T-cell (primary cell): ENCODE measurements at places on chromosomes 2 and 18.

DNA sequence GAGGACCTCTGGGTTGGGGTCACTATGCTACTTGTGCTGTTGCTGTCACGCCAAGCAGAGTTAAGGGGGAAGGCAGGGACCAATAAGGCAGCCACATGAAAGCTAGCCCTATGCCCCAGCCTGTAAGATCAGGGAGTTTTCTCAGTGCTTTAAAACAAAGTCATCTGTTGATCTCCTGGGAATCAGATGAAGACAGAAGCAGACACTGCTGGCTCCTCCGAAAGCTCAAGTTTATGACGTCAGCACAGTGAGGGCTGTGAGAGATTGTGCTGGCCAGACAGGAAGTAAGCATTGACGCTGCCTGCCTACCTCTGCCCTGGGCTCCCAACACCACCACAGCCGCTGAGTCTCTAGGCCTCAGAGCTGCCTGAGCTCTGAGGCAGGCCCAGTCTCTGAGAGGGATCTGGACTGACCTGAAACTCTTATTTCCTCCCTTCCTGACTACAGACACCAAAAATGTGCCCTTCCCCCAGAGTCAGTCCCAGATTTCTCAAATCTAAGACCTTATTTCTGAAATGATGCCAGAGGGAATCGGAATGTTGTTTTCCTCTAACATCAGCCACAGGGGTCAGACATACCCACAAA is 118.1 kb upstream of the EPAS1 start:
- peak; percentile 64 for DNase-seq

DNA sequence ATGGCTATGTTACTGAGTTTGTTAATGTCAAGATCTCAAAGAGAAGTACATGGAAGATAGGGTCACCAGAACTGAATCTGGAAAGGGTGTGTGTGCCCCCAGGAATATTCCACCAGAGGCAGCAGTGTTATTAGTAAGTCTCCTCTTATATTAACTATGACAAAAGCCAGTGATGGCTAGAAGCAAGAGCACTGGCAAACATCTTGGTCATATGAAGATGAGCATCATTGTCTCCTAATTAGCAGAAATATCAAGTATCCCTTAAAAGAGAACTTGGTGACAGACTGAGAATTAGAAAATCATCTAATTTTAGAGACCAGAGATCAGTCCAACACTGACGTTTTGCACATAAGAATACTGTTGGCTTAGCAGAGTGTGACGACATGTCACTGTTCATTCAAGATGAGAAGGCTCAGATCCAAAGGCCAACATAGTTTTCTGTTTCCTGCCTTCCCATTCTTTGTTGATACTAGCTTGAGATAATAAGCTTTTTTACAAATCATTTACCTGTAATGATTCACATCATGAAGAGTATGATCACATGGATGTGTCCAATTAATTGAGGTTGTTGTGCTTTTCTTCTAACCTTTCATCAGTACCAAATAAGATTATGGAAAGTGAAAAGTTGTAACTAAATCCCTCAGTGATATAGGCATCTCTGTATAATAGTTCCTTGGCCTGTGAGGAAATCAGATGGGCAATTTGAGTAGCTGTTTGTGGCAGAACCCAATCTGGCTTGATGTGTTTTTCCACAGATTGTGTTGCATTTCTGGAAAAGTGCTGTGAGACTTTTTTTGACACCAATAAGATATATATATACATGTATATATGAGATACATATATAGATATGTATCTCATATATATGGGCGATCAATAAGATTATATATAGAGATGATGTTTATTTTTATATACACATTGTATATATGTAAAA is 44.5 kb downstream of the MAPRE2 start:
- no peak for DNase-seq

DNA sequence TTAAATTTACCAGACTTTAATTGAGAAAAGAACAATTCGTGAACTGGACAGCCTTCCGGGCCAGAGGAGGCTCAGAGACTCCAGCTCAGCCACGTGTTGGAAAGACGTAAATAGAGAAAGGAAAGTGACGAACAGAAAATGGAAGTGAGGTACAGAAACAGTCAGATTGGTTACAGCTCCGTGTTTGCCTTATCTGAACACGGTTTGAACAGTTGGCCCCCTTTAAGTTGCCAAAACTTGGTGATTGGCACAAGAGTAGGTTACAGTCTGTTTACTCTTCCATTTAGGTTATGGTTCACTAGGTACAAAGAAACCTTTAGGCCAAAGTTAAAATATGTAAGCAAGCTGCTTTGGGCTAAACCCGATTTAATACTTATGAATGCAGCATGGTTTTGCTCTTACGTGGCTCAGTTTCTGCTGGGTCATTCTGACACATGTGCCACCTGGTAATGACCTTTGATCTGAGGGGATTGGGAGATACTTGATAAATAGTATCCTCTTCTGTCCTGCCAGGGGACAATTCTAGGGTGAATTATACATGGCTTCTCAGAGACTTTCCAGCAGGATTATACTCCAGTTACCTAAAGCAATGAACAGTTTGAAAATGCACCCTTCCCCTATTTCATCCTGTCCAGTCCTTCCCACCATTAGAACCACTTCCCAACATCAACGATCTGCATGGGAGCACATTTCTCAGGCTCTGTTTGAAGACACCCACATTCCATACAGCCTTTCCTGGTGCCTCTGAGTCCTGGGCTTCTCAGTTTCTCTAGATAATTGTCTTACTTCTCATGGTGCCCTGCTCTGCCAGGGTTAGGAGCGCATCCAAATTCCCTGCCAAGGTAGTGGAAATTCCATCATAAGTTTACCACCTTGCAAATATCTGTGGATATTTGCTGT is 65.1 kb upstream of the TGIF1 start:
- no peak for DNase-seq

DNA sequence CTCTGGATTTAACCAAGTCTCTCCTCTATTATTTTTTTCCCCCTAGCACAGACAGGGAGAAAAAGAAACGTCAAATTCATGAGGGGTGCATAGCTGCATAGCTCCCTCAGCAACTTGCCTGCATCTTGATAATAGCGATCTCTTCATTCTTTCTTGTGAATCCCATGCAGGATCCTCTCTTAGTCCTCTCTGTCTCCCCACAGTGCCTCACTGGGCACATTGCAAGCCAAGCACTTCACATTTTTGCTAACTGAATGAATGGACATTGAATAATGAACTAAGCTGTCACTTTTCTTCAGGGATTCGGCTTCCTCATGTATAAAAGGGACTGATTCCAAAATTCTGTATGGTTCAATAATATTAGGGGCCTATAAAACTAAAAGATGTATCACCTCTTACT is 2.9 kb upstream of the EPB41L3 start:
- no peak for DNase-seq

- no peak for DNase-seq
These were observed 115.0 kb downstream of the CERS6 start for GRCh38 chr2:168571061-168571460.

- no peak for DNase-seq
These were observed 255.7 kb upstream of the ACVR2A start for GRCh38 chr2:147589127-147589526.

GRCh38 chr2:159792036-159792435 is 6.0 kb downstream of the CD302 start:
- no peak for DNase-seq

- no peak for DNase-seq
These were observed 2.3 kb downstream of the DCAF17 start for GRCh38 chr2:171436307-171436706.

GRCh38 chr2:4445821-4446220 is 742.4 kb downstream of the DCDC2C start:
- no peak for DNase-seq

DNA sequence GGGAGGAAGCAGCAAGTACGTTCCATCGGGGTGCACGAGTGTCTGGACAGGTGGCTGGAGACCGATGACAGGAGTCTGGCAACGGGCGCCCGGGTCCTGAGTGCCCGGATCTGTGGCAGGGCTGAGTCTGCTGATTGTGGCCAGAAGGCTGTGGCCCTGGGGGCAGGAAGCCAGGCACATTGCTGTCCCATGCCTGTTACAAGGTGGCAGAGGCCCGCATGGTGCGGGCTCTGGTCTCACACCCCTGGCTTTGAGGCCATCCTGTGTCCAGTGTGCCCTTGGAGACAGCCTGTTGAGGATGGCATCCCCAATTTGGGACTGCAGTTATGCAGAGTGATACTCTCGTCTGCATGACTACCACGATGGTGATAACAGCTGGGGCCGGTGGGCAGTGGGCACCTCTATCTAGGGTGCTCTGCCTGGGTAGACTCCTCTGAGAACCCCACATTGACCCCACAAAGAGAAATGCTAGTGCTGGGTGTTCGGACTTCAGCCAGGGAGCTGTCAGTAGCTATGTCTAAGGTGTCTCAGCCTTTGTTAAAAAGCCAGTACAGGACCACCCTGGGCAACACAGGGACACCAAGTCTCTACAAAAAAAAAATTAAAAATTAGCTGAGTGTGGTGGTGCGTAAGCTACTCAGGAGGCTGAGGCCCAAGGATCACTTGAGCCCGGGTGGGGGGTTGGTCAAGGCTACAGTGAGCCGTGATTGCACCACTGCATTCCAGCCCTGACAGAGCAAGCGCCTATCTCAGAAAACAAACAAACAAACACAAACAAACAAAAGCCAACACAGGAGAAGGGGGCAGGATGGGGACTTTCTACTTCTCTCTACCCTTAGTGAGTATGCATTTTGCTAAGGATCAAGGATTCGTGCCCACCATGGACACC is 88.3 kb downstream of the RHOB start:
- no peak for DNase-seq

DNA sequence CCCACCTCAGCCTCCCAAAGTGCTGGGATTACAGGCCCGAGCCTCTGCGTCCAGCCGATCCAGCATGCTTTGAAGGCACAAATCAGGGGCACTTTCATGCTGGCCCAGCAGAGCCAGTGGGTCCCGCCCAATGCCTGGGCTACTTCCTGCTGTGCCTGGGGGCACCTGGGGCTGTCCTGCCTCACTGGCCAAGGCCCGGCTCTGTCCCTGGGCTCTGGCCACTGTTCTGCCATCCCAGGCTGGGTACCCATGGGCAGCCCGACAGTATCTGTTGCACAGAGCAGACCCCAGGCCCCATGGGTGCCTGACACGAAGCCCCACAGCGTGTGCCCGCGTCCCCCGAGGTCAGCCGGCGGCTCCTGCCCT is 6.8 kb upstream of the GAL3ST2 start:
- no peak for DNase-seq

- no peak for DNase-seq
These were observed 33.4 kb upstream of the ACSL3 start for GRCh38 chr2:222827417-222827816.

DNA sequence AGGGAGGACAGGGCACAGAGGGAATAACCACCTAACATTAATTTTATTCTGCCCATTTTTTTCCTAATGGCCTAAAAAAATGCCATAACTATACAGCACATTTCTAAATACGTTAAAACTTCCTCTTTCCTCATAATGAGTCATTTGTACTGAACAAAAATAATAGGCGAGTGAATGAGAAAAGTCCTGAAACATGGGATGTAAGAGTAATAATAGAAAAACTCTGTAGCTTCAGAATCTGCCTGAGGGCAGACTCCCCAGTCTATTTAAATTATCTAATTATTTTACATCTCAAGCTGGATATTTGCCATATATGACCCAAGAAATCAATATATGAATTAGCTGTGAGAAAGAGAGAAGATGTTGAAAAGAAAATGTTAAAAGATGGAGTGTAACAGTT is 285.1 kb downstream of the TMX3 start:
- DNase-seq, result no peak

GRCh38 chr18:58991167-58991798 is 126.6 kb downstream of the ZNF532 start:
- DNase-seq, result no peak

- no peak for DNase-seq
These were observed 237.8 kb upstream of the RAB6C start for GRCh38 chr2:129741623-129742022.

- DNase-seq, result no peak
These were observed 292.4 kb upstream of the SPRED2 start for GRCh38 chr2:65724752-65725151.

- DNase-seq, result no peak
These were observed 2.4 kb upstream of the CELF4 start for GRCh38 chr18:37567994-37568359.

GRCh38 chr18:56009411-56009810 is 421.4 kb upstream of the TCF4 start:
- DNase-seq, result no peak

DNA sequence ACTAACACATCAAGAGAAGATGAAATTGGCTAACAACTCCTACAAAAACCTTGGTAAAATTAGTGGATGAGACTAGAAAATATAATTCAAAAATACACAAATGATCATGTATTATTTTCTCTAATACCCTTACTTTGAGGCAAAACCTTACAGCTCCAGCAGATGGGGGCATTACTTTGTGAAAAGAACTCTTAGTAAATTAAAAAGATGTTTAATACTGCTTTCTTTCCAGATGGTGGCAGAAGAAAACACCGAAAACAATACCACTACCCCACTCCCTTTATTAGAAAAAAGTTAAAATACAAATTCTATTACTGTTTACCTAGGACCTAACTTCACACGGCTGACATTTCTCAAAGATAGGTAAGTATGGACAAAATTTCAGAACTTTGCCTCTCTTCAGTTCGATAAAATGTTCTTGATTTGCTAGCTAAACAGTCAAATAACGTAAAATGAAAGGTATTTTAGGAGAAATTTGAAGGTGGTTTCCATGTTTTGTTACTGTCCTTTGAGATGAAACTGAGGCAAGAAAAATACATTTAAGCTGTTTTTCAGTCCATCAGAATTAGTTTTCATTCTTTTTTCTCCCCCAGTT is 30.6 kb downstream of the ORC4 start:
- DNase-seq, result peak; percentile 12

- no peak for DNase-seq
These were observed 21.6 kb upstream of the CACNB4 start for GRCh38 chr2:152120430-152120829.

DNA sequence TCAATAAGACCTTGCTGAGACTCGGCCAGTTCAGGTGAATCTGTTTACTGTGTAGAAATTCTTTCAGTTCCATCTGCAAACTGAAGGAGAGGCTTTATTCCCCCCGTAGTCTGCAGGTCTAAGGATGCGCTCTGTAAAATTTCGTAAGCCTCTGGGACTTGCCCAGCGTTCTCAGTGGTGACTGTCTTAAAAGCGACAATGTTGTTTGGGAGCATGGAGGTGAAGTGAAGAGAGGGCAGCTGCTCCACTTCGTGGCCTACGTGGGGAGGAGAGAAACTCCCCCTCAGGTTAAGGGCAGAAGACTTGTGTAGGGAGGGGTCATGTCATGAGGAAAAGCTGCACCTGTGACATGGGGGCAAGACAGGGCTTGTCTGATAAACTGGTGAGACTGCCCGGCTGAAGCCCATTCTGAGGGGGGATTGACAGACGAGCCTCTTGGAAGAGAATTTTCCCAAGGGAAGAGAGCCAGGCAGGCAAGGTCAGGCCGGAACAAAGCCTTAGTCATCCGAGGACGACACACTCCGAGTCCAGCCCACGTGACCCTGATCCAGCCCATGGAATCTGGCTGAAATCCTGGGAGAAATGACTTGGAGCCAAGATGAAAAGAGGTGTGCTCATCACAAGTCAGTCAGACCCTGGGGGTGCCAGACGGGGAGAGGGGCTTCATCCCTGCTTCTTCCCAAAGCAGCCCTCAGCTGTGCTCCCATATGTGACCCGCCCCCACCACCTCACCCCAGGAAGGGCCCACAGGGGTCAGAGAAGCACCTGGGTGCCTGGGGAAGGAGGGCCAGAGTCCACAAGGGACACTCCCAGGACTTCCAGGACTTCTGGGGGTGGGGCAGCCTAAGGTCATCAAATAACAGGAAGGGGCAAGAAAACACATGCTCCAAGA is 88.5 kb upstream of the SH3BP4 start:
- DNase-seq, result no peak
